A549 treated with AZD2906 at 1 μM for 4 hours (cell line): ENCODE measurements at places on chromosomes 6 and 20. TPM values are rescaled to one million over a fixed set of nuclear protein-coding genes. Genes with fewer than 3 reads are reported as not detected.

Gene CCDC28A
- 11.0 to 13.2 TPM (median 12.2 TPM) in 5 replicates for total RNA-seq

Gene HLA-DQA2
- not detected in 5 replicates for total RNA-seq

Gene UNC93A
- total RNA-seq = not detected in 5 replicates

Gene BRD2
- total RNA-seq = 104 to 133 TPM (median 112 TPM) in 5 replicates

Gene ZC3H12D
- total RNA-seq = 0.01 to 0.07 TPM (median 0.02 TPM) in 5 replicates

Gene EIF6
- 396 to 456 TPM (median 432 TPM) in 5 replicates for total RNA-seq

Gene CDH26
- 0.05 to 0.20 TPM (median 0.12 TPM) in 4 of 5 replicates, not detected in the other for total RNA-seq

Gene TEAD3
- 6.8 to 9.2 TPM (median 8.6 TPM) in 5 replicates for total RNA-seq

Gene KCNK5
- total RNA-seq = 1.2 to 1.4 TPM (median 1.3 TPM) in 5 replicates

Gene NKX2-4
- total RNA-seq = not detected in 5 replicates

Gene TIAM2
- total RNA-seq = 2.5 to 4.4 TPM (median 3.2 TPM) in 5 replicates

Gene GABRR1
- not detected in 5 replicates for total RNA-seq

Gene TCP11
- total RNA-seq = not detected in 5 replicates

Gene MLIP
- total RNA-seq = 0.09 TPM in 1 of 5 replicates, not detected in the others

Gene LAMA2
- total RNA-seq = 0.52 to 0.70 TPM (median 0.59 TPM) in 5 replicates

Gene MAPK13
- total RNA-seq = 0.43 to 0.98 TPM (median 0.48 TPM) in 5 replicates

Gene HSPA1L
- 1.2 to 1.7 TPM (median 1.4 TPM) in 5 replicates for total RNA-seq

Gene COL21A1
- 0.55 to 0.93 TPM (median 0.67 TPM) in 5 replicates for total RNA-seq

Gene SIGLEC1
- total RNA-seq = 0.02 TPM in 2 of 5 replicates, not detected in the others

Gene DACT2
- total RNA-seq = 0.02 to 0.12 TPM (median 0.07 TPM) in 5 replicates

Gene LTA
- 0.07 to 0.23 TPM (median 0.08 TPM) in 3 of 5 replicates, not detected in the others for total RNA-seq

Gene SLC17A3
- total RNA-seq = 0.81 to 1.2 TPM (median 0.85 TPM) in 5 replicates

Gene FLRT3
- 2.4 to 3.4 TPM (median 2.6 TPM) in 5 replicates for total RNA-seq

Gene ANGPT4
- 0.02 to 0.04 TPM (median 0.03 TPM) in 4 of 5 replicates, not detected in the other for total RNA-seq

Gene DYNLT1
- 103 to 120 TPM (median 108 TPM) in 5 replicates for total RNA-seq

Gene HMGCLL1
- 0.06 to 0.30 TPM (median 0.09 TPM) in 5 replicates for total RNA-seq

Gene ESR1
- total RNA-seq = not detected in 5 replicates

Gene KCNB1
- total RNA-seq = 2.8 to 7.6 TPM (median 3.5 TPM) in 5 replicates

Gene COQ3
- total RNA-seq = 9.5 to 10.5 TPM (median 9.9 TPM) in 5 replicates

Gene SIRT5
- 3.3 to 4.9 TPM (median 3.6 TPM) in 5 replicates for total RNA-seq

Gene MAK
- 0.09 to 0.13 TPM (median 0.11 TPM) in 5 replicates for total RNA-seq

Gene SPEF1
- 1.1 to 2.3 TPM (median 1.9 TPM) in 5 replicates for total RNA-seq

Gene RFX6
- not detected in 5 replicates for total RNA-seq

Gene THBS2
- total RNA-seq = 0.02 to 0.05 TPM (median 0.03 TPM) in 4 of 5 replicates, not detected in the other

Gene CST11
- total RNA-seq = not detected in 5 replicates

Gene SNAP25
- 13.3 to 18.4 TPM (median 16.2 TPM) in 5 replicates for total RNA-seq

Gene CPXM1
- total RNA-seq = 0.03 TPM in 1 of 5 replicates, not detected in the others

Gene DNPH1
- total RNA-seq = 77.7 to 112 TPM (median 101 TPM) in 5 replicates

Gene SLA2
- 0.06 to 0.15 TPM (median 0.13 TPM) in 5 replicates for total RNA-seq

Gene NRSN1
- total RNA-seq = not detected in 5 replicates

Gene PGC
- 0.09 to 0.38 TPM (median 0.16 TPM) in 5 replicates for total RNA-seq

Gene CCM2L
- 0.29 to 0.64 TPM (median 0.37 TPM) in 5 replicates for total RNA-seq

Gene SYCP2
- 0.25 to 0.60 TPM (median 0.42 TPM) in 5 replicates for total RNA-seq

Gene SOBP
- total RNA-seq = 0.60 to 0.93 TPM (median 0.66 TPM) in 5 replicates

Gene C20orf96
- total RNA-seq = 10.4 to 11.1 TPM (median 10.9 TPM) in 5 replicates

Gene GNAS-AS1
- total RNA-seq = not detected in 5 replicates

Gene CDH22
- total RNA-seq = 0.02 to 0.10 TPM (median 0.03 TPM) in 4 of 5 replicates, not detected in the other

Gene TAGAP
- not detected in 5 replicates for total RNA-seq

Gene R3HDML
- total RNA-seq = 0.13 to 0.59 TPM (median 0.34 TPM) in 5 replicates

Gene GSTA2
- total RNA-seq = 0.07 TPM in 2 of 5 replicates, not detected in the others

Gene MYMX
- total RNA-seq = not detected in 5 replicates

Gene MUCL3
- 0.09 to 0.17 TPM (median 0.10 TPM) in 5 replicates for total RNA-seq

Gene TTBK1
- total RNA-seq = 0.03 to 0.06 TPM (median 0.03 TPM) in 5 replicates

Gene RMND1
- total RNA-seq = 13.3 to 14.6 TPM (median 14.3 TPM) in 5 replicates
